Stimulated activated CD8-positive, alpha-beta memory T cell treated with anti-CD3 and anti-CD28 coated beads, Interleukin-4, amount 100 ng/mL, for 4 hours (primary cell): ENCODE measurements at places on chromosomes 4 and X.
A peak's percentile ranks its signal among the peaks of the same experiment; 100 is the strongest.

- DNase-seq = no peak
These were observed 12.3 kb downstream of the NAT8L start for GRCh38 chr4:2071252-2071911.

- no peak for DNase-seq
These were observed 34.0 kb upstream of the MAGEB2 start for GRCh38 chrX:30181353-30181752.

DNA sequence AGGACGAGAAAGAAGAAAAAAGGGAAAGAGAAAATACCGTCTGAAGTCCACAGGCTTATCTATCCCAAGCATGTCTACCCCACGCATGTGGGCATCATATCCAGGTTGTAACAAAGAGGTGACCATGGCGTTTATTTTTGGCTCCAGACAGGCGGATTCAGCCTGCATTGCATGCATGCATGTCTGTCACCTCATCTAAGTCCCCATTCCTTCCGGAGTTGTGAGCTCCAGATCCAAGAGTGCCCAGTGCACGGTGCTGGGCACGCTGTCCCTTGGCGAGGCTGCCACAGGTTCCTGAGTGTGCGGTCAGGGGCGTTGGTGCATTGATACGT, 905 bp upstream of the GALNTL6 start:
- DNase-seq = no peak

GRCh38 chrX:37846934-37847732, at the start of gene DYNLT3:
Gene DYNLT3, minus strand, starts transcription at chrX:37847571. Its CDS starts 61 bp downstream, at chrX:37847510.
- peak; percentile 53 for DNase-seq

DNA sequence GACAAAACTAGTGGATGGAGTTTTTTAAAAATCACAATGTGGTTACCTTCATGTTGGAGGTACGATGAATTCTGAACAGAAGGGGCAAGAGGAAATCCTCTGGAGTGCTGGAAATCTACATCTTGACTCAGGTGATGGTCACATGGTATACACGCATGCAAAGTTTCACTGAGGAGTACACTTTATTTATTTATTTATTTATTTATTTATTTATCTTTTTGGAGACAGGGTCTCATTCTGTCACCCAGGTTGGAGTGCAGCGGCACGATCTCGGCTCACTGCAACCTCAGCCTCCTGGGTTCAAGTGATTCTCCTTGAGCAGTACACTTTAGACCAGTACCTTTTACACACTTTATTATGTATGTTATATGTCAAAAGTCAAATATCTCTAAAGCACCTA, 645.7 kb upstream of the DIPK2B start:
- no peak for DNase-seq

DNA sequence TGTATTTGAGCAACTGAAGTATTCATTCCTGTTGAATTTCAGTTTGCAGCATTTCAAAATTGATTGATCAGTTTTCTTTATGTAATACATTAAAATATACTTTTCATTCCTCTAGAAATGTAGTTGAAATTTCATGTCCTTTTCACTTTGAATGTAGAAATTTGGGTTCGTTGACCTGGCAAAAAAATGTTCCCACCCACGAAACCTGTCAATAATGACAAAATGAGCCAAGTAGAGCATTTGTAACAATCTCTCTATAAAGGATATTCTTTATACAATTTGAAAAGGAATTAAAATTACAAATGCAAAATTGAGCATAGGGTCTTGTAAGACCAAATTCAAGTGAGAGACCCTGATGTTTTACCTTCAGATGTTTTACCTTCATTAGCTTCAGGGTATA, 283.9 kb downstream of the ANKRD50 start:
- DNase-seq = no peak

GRCh38 chr4:144480068-144480467, 165.9 kb upstream of the HHIP start:
- no peak for DNase-seq

DNA sequence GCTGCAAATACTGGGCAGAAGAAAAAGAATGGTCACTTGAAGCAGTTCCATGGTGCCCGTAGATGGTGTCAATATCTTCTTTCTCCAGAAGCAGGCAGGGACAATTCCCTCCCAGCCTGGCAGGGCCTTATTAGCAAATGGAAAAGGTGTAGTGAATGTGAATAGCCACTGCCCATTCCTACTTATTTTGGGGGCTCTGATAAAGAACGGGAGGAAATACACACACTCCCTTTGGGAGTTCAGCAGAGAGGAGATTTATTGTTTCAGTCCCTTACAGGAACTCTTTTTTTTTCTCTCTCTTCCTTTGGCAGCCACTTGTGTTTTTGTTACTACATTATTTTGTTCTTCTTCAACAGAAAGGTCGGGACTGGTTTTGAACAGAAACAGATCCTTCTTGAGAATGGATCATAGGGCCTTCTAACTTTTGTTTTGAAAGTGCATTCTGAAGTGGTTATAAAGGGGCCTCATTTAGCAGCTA, at the start of gene EMCN:
Gene EMCN (minus strand): TSS at position 159 of the 478 bp plus-strand sequence. CDS start 108 bp downstream, at position 51.
- DNase-seq = no peak

DNA sequence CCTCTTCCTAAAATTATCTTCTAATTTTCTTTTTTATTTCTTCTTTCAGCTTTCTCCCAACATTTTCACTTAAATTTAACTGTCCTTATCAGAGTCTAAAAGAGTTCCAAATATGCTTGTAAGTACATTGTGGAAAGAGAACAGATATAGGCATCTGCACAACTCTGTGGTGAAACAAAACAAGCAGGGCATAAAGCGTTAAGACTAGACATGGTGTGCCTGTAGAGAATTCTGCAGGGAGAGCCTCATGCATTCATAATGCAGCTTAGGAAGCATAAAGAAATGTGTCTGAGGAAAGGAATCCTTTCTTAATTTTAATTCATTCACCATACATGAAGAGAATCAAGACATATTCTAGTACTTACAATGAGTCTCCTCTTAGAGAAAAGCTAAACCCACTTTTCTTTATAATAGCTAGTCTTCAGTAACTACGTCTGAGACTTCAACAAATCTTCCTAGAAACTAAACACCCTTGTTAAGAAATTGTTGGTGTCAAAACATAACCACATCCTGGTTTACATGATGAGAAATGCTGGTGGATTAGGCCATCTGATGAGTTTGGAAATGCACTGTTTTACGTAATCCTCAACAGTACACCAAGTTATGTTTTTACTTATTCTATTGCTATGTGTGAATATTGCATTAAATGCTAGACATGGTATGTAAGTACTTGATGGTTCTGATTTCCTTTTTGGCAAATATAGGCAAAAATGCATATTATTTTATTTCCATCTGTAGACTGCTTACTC, 307.8 kb upstream of the GIMD1 start:
- no peak for DNase-seq

DNA sequence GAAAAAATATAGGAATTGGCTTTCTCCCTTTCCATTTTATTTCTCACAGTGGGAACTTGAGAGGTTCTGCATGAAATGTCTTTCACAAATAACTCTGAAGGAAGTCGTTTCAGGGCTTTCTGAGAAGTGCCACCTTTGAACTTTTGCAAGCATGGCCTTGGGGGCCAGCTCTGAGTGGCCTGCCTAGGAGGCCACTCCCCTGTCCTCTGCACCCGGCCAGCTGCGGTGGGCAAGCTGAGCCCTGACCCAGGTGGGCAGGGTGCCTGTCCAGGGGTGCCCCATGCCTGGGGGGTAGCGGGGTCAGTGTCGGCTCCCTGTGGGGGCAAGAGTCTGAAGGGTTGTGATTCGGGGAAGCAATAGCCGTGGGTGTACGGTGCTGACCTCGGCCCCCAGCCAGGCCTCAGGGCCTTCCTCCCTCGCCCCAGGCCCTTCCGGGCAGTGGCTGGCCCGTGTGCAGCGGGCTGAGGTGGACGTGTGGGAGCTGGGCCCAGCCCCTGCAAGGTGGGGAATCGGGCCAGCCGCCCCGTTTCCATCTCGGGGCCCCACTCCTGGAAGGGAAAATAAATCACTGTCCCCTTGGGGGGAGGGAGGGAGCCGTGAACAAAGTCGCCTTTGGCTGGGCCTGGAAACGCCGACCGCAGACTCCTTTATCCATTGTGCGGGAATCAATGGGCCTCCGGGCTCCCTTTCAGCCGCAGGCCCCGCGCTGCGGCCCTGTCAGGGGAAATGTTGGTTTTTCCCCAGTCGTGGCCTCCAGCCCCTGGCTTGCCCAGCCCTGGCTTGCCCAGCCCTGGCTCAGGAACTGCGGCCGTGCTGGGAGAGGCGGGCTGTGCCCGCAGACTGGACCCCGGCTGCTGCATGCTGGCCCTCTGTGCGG, 3.1 kb downstream of the FGFRL1 start:
- DNase-seq = no peak

GRCh38 chr4:7332216-7333023, 102.3 kb downstream of the PSAPL1 start:
- DNase-seq = no peak

GRCh38 chr4:117634716-117635115, 399.6 kb upstream of the NDST3 start:
- DNase-seq = no peak

GRCh38 chr4:125021189-125021588, 293.6 kb upstream of the FAT4 start:
- DNase-seq = no peak

GRCh38 chr4:76696109-76696508, 201.8 kb downstream of the SOWAHB start:
- DNase-seq = no peak

- DNase-seq = no peak
These were observed 18.8 kb downstream of the SH3TC1 start for GRCh38 chr4:8217871-8218270.

- DNase-seq = no peak
These were observed 327.3 kb downstream of the CAMK2D start for GRCh38 chr4:113434247-113434587.

DNA sequence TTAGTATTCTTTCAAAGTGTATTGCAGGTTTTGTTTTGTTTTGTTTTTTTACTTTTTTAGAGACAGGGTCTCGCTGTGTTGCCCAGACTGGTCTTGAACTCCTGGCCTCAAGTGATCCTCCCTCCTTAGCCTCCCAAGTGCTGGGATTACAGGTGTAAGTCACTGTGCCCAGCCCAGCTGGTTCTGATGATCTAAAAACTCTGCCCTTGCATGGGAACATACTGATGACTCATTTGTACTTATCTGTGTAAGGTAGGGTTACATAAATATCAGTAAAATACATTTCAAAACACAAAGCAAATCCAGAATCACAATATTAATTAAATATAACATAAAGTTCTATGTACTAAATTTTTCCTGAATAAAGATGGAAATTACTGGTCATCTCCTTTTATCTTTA, 7.4 kb upstream of the SLC9B1 start:
- DNase-seq = no peak

- no peak for DNase-seq
These were observed 1250.6 kb downstream of the ADGRL3 start for GRCh38 chr4:62450740-62451139.

GRCh38 chr4:146333187-146333894, 119.0 kb downstream of the REELD1 start:
- no peak for DNase-seq

DNA sequence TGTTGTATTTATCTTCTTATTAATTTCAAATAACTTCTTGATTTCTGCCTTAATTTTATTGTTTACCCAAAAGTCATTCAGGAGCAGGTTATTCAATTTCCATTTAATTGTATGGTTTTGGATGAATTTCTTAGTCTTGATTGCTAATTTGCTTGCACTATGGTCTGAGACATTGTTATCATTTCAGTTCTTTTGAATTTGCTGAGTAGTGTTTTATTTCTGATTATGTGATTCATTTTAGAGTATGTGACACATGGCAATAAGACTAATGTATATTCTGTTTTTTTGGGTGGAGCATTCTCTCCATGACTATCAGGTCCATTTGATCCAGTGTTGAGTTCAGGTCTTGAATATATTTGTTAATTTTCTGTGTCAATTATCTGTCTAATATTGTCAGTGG, 236.7 kb downstream of the EDA2R start:
- DNase-seq = no peak

GRCh38 chrX:31266203-31267076, 194.6 kb upstream of the FTHL17 start:
- no peak for DNase-seq

DNA sequence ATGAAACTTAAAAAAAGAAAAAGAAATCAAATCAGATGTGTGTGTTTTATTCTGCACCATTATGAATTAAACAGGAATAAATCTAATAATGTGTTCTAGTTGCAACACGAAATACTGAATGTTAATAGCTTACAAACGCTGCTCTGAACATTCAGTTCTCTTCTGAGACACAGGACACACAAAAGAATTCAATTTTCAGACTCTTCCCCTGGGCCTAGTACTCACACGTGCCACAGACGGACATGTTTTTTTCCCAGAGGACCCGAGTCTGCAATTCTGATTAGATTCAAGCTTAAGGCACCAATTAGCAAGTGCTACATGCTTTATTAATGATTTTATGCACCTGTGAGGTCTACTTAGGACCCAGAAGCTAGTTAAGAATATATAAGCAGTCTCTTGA, 20.5 kb downstream of the C4orf54 start:
- DNase-seq = no peak

DNA sequence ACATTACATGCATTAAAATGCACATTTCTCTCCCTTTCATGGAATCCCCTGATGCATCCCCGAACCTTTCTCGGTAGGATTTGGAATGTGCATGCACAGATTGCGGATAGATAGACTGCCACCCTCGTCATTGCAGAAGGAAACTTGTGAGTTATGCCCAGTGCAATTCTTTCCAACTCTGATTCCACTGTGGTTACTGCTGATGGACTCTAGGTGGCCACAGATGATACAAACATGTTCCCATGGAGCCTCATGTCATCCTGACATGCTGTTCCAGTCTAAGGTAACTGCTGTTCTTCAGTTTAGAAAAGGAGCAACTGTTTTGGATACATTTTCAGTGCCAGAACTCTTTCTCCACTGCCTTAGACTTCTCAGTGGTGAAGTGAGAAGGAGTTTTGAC, 9.1 kb upstream of the VCX3B start:
- no peak for DNase-seq

DNA sequence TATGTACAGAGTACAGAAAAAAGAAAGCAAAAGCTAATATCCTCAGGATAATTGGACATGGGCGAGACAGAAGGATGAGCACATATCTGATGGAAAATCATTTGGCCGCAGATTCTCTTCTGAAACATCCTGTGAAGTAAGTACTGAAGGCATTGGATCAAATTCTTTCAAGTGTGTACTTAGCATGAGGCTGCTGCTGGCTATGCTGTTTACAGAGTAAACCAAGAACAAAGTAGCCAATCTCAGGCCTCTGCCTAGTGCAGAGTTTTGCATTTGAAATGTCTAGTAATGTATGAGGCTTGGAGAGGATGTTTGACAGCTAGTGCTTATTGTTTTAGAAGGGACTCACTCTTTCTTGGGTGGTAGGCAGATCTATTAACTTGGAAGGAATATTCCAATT, 128.5 kb downstream of the MAGEC2 start:
- DNase-seq = no peak

DNA sequence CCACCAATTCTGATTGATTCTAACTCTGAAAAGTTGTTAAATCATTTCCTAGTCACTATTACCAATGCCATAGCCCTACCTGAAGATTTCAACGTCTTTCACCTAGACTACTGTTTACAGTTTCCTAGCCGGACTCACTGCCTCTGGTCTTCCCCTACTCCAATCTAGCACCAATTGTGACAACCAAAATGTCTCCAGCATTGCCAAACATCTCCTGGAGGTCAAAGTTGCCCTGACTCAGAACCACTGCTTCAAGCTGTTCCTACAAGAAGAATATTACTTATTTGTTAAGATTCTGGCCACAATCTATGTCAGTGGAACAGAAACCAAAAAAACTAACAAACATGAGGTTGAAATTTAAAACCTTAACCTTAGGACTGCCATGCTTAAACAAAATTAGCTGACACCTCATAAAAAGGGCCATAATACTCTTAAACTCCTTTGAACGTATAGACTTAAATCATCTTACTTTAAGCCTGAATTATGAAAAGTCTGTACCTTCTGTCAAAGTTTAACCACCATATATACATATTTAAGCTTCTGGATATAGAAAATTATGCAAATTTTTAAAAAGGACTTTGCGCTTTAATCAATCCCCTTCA, 2.1 kb downstream of the PDS5A start:
- no peak for DNase-seq
